ENCODE measurements at places on chromosomes 2 and 18. TPM values are rescaled to one million over a fixed set of nuclear protein-coding genes. Genes with fewer than 3 reads are reported as not detected.

- peaks cover 3% of the 10 kb centered on the region for H3K4me1 ChIP-seq
- H3K4me3 ChIP-seq: no peak overlapping the region
- no peak for ATAC-seq
- H3K27ac ChIP-seq: peak overlapping the region; percentile 11
- H3K27me3 ChIP-seq: no peaks in the 10 kb centered on the region
Observed at GRCh38 chr18:754656-755055, 42.2 kb upstream of the ENOSF1 start.

DNA sequence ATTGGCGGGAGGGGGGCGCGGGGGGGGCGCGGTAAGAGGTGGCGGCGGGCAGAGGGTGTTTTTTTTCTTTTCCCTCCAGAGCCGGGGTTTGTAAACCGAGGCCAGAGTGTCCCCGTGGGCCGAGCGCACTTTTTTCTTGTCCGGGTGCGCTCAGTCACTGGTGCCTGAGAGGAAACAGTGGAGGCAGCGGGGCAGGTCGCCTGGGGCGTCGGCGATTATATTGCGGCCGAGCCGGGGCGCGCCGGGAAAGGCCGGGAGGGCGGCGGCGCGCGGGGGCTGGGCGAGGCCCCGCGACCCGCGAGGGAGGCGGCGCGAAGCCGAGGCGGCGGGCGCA is 275 bp downstream of the HOXD8 start:
- peaks cover 23% of the 10 kb centered on the region for H3K36me3 ChIP-seq
- no peak overlapping the region for H3K4me3 ChIP-seq
- H3K27me3 ChIP-seq: peaks cover 74% of the 10 kb centered on the region
- peaks cover 4% of the 10 kb centered on the region for H3K4me1 ChIP-seq
- H3K27ac ChIP-seq: no peak overlapping the region

DNA sequence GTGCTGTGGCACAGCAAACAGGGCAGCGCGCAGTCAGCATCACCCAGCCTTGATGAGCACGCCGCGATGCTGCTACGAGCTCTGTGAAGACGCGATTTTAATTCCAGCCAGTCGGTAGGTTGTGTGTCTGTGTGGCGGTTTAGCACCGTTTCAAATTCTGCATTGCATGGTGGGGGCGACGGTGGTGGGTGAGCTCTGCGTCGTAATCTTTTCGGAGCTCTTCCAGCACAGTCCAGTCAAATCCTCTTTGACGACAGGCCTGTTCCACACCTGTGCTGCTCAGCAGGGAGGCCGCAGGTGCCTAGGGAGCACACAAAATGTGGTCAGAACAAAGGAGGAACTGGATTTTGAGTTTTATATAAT is 8.6 kb downstream of the ALLC start:
- H3K27me3 ChIP-seq: no peaks in the 10 kb centered on the region
- ATAC-seq: no peak
- H3K4me3 ChIP-seq: no peak overlapping the region
- H3K27ac ChIP-seq: no peak overlapping the region
- H3K4me1 ChIP-seq: no peaks in the 10 kb centered on the region

DNA sequence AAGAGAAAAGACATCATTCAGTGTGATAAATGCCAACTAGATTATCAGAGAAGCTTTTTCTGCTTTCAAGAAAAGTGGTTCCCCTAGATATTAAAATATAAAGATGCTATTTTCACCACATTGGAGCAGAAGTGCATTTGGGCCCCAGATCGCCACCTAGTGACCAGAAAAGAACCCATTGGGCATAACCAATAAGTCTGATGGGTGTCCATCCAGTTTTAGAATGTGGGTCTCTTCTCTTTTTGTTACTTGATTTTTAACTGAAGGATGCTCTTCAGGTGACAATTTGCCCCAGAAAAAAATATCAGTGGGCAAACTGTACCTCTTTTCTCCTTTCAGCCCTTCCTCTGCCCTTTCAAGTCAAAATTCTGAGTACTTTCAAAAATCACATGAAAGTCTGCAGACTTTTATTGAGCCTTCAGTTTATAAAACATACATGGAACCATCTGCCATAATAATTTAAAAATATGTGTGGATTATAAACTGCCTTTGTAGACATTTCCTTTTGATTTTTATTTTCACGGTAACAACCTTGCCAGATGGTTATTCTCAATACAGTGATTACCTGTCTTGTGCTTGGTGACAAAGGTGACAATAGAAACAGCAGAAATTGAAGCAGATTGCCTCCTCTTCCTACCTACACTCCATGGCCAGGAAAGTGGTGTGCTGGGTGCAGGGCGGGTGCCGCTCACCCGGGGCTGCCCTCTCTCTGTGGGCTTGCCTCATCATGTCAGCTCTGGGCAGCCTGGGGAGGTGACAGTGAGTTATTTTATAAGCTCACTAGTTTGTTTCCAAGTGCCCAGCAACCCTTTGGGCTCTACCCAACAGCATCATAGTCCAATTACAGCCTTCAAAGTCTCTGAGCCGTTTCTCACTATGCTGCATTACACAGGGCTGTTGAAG is 124.5 kb downstream of the DCDC2C start:
- peaks cover under 1% of the 10 kb centered on the region for H3K27me3 ChIP-seq
- H3K27ac ChIP-seq: no peak overlapping the region
- no peaks in the 10 kb centered on the region for H3K4me1 ChIP-seq
- H3K4me3 ChIP-seq: no peak overlapping the region
- no peaks in the 10 kb centered on the region for H3K36me3 ChIP-seq
- no peak for ATAC-seq

GRCh38 chr18:30121397-30121796 is 921.1 kb downstream of the DSC3 start:
- H3K27ac ChIP-seq: no peak overlapping the region
- no peaks in the 10 kb centered on the region for H3K27me3 ChIP-seq
- ATAC-seq: no peak

- H3K27ac ChIP-seq: no peak overlapping the region
- no peaks in the 10 kb centered on the region for H3K27me3 ChIP-seq
- no peak overlapping the region for H3K4me3 ChIP-seq
Observed at GRCh38 chr18:68660354-68661183, 54.3 kb downstream of the TMX3 start.

DNA sequence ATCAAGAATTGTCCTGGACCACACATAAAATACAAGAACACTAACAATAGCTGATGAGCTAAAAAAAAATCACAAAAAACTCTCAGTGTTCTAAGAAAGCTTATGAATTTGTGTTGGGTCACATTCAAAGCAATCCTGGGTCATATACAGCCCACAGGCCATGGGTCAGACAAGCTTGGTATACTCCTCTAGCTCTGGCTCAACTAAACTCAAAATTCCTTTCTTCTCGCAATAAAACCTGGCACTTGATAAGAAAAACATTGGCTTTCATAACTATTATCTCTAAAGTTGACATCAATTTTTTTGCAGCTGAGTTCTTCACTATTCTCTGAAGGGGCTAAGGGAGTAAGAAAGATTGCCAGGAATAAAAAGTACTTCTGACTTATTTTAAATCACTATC is 38.3 kb downstream of the FBXO48 start:
- no peak overlapping the region for H3K27ac ChIP-seq
- H3K36me3 ChIP-seq: no peaks in the 10 kb centered on the region
- H3K4me1 ChIP-seq: peaks cover 5% of the 10 kb centered on the region
- no peaks in the 10 kb centered on the region for H3K27me3 ChIP-seq
- no peak overlapping the region for H3K4me3 ChIP-seq

GRCh38 chr18:62883937-62884735 is 168.8 kb downstream of the PHLPP1 start:
- no peak overlapping the region for H3K27ac ChIP-seq
- no peaks in the 10 kb centered on the region for H3K36me3 ChIP-seq
- H3K4me3 ChIP-seq: no peak overlapping the region
- no peak for ATAC-seq

Gene PROM2
- total RNA-seq: 0.91 TPM

Gene TUBB8B
- not detected for total RNA-seq

Gene CTDP1
- 38.8 TPM for total RNA-seq

Gene TMEM178A
- 0.42 TPM for total RNA-seq

Gene TCF23
- not detected for total RNA-seq

Gene VWC2L
- not detected for total RNA-seq

Gene DYSF
- not detected for total RNA-seq

Gene CAPN14
- 0.53 TPM for total RNA-seq

Gene RBMS1
- 62.1 TPM for total RNA-seq

Gene DLGAP1
- total RNA-seq: 1.1 TPM

Gene SNED1
- 4.8 TPM for total RNA-seq

Gene CD8B
- total RNA-seq: not detected

Data from activated T-helper 17 cell treated with anti-CD3 and anti-CD28 coated beads, Interleukin-2, amount 50 U/mL, for 72 hours (primary cell).